Activated effector memory CD4-positive, alpha-beta T cell treated with Interleukin-2 at 50 U/mL for 16 hours (primary cell): ENCODE measurements at places on chromosomes 4 and X.

GRCh38 chr4:106996490-106996889 lies 39.6 kb downstream of the DKK2 start:
- DNase-seq, result no peak

GRCh38 chr4:146436423-146437162 lies 85.1 kb downstream of the SLC10A7 start:
- no peak for DNase-seq

- no peak for DNase-seq
Observed at GRCh38 chr4:56129431-56129861, 180.7 kb downstream of the CEP135 start.

DNA sequence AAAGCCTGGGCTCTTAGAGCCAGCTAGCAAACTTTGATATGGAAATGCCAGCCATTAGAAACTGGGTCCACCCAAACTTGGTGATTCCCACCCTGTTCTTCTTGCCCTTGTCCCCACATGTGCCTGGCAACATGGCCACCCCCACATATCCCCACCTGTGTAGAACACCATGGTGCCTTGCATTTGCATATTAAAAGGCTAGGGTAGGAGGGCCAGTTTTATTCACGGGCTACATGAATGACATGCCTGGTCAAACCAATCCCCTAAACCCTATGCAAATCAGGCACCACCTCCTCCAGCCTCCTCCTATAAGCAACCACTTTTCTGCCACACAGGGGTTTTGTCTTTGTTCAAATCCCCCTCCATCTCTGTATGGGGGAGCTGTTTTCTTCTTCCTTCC lies 104.9 kb downstream of the CLNK start:
- DNase-seq, result no peak

GRCh38 chr4:105280338-105281123 lies 133.9 kb downstream of the TET2 start:
- DNase-seq, result no peak

- no peak for DNase-seq
Observed at GRCh38 chr4:169774466-169775445, 17.0 kb upstream of the HPF1 start.

DNA sequence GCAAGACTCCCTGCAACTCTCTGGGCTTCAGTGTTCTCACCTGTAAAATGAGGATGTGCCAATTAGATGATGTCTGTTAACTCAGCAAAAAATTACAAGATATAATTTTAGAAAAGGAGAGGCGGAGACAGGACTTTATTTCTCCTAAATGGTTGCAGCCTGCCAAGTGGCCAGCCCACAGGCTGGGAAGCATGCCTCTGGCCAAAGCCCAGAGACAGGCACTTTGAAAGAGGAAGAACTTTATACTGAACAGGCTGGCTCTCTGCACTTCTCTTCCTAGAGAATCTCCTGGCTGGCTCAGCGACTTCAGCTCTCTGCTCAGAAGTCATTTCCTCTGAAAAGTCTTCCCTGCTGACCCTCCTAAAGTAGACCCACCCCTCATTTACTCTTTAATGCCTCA lies 3.7 kb downstream of the PRDM5 start:
- no peak for DNase-seq
